T-helper 1 cell (primary cell): ENCODE measurements at places on chromosomes 1 and 21.

GRCh38 chr1:167239257-167239656, 18.6 kb downstream of the POU2F1 start:
- no peak for DNase-seq

DNA sequence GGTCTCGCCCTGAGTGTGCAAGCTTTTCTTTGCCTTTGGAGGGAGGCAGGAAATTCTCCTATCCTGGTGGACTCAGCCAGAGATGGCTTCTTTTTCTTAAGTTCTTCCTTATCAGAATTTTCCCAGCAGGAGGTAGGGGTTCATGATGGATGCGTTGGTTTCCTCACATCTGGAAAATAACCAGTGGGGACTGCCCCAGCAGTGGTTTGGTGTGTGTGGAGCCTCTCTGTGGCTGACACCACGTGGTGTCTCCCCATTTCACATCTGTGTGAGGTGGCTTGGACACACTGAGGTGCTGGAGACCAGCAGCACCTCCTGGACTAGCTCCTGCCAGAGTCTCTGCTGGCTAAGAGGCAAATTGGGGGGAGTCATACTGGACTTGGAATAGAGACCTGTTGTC, 32.6 kb downstream of the B3GALT5 start:
- no peak for DNase-seq

- DNase-seq, result no peak
Measured at GRCh38 chr1:166937962-166938361, 37.4 kb downstream of the ILDR2 start.

- no peak for DNase-seq
Measured at GRCh38 chr1:61853583-61853982, 111.3 kb downstream of the PATJ start.

GRCh38 chr1:32334274-32334861, 1.7 kb downstream of the MARCKSL1 start:
- DNase-seq, result no peak

- no peak for DNase-seq
Measured at GRCh38 chr1:73556270-73556669, 641.7 kb downstream of the LRRIQ3 start.

GRCh38 chr1:168135116-168135920, 1.4 kb downstream of the GPR161 start:
- DNase-seq, result no peak

- DNase-seq, result no peak
Measured at GRCh38 chr1:156150333-156151011, 2.9 kb upstream of the SEMA4A start.

GRCh38 chr1:182175361-182175931, 113.9 kb upstream of the ZNF648 start:
- no peak for DNase-seq

DNA sequence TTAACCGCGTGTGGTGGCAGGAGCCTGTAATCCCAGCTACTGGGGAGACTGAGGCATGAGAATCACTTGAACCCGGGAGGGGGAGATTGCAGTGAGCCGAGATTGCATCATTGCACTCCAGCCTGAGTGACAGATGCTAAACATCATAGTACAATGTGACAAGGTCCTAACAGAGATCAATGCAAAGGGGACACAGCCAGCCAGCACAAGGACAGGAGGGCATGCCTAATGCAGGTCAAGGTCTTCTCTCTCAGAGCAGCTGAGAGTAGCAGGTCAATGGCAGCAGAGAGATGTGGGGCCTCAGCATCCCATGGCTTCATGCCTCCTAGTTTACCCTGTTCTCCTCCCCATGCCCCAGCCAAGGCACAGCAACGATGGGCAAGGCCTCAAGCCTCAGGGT, 3.0 kb upstream of the SMIM11 start:
- no peak for DNase-seq

GRCh38 chr1:147634645-147635044, 35.7 kb downstream of the ACP6 start:
- DNase-seq, result no peak

GRCh38 chr1:235851939-235852338, 14.8 kb downstream of the LYST start:
- no peak for DNase-seq

DNA sequence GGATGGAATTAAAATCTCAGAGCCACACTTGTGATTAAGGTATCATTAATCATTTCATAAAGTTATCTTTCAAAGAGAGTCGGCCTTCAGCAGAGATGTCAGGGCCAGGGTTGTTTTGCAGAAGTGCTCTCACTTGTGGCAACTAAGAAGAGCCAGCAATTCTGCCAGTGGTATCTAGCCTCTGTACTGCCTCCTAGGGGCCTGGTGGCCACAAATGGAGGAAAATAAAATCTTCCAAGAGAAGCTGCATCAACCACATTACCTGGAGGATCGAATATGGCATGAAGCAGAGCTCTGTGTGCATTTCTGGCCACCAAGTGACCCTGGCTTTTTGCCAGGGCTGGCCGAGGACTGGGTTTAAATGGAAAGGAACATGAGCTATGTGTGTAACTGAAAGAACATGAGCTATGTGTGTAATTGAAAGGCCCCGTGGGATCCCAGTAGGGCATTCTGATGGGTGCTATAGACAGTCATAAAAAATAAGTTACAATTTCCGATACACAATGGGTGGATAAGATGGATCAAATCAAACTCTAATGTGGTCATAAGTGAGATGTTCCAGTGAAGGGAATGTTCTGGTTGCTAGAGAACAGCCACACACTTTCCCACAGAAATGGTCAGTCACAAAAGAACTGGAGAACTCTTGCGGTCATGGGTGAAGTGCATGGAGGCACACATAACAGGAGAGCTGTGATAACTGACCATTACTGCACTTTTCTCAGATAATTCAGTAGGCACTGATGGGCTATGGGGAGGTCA, 335.8 kb downstream of the CAMTA1 start:
- no peak for DNase-seq

DNA sequence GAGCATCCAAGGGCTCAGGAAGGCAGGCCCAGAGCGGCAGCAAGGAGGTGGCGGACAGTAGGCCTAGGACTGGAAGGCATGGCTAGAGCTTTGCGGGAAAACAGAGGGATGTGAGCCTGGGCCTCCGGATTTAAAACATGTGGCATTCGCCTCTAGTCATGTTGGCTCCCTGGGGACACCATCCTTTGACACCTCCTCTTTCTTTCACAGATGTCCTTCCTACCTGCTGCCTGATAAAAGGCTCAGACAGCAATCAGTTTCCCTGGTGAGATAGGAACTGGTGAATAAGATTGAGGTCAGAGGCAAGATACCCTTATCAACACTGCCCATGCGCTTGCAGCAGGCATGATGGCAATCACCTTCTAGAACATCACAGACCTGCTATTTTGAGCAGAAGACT, 277.6 kb downstream of the SIPA1L2 start:
- no peak for DNase-seq

DNA sequence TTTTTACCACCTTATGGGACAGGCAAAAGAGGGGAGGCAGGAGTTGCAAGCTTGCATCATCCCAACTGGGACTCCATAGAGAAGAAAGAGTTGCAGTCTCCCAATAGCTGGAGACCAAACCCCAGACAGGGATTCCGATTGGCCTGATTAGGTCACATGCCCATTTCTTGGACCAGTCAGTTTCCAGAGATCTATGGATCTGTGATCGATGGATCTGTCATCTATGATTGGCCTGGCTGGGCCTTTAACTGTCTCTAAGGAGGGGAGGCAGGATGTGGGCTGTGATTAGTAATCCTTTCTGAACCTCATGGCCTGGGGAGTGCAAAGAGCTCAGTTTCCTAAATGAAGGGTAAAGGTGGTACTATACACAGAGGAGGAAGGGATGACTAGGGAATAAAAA, 252.1 kb downstream of the MATN1 start:
- DNase-seq, result no peak

GRCh38 chr1:110430366-110430765, 20.6 kb upstream of the PROK1 start:
- DNase-seq, result no peak

GRCh38 chr1:118188411-118188810, 3.4 kb upstream of the SPAG17 start:
- no peak for DNase-seq

DNA sequence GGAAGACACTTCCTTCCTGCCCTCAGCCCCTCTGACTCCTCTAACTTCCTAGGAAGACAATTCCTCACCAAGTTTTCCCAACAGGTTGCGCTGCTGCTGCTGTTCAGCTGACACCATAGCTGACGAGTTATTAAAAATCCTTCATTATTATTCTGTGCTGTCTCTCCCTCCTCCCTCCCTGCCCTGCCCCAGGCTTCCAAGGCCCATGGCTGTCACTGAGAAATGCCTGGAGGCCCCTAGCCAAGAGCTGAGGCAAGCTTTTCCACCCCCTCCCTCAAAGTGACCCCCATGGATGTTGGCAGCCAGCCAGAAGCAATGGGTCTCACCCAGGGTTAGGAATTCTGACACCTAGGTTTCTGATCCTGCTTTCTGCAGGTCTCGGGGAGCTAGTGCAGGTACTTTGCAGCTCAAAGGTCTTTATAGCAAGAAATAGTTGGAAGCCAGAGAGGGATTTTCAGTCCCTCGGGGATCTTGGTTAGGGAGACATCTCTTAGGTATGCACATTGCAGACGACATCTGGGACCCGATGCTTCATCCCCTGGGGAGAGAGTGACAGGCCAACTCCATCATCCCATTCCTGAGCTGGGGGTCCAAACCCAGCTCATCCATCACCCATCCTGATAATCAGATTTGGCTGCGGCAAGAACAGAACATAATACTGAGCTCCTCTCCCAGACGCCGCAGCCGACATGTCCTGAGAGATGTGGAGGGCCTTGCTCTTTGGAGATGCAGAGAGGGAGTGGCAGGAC, 65.0 kb downstream of the KIRREL1 start:
- no peak for DNase-seq

- no peak for DNase-seq
Measured at GRCh38 chr1:36486439-36487335, 4.0 kb upstream of the CSF3R start.

DNA sequence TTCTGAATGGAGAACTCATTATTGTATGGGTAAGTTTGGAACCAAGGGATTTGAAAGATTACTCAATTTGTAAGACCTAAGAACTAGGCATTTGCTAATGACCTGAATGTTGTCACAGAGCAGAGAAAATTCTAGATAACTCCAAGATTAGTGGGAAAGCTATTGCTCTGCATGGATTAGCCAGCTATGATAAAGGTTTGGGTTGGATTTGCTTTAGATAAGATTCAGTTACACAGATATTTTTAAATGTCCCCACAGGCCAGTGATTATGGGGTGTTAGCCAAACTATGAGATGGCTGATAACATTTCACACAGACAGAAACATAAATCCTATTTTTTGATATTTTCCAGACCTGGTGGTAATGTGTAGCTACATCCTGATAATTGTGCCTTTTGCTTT, 88.2 kb downstream of the NTPCR start:
- DNase-seq, result no peak

- DNase-seq, result no peak
Measured at GRCh38 chr1:42936309-42937078, 22.2 kb downstream of the SLC2A1 start.
